ENCODE measurements at places on chromosomes 1 and 21.

- DNase-seq: peak; percentile 28
Measured at GRCh38 chr1:154148807-154149206, 6.1 kb downstream of the NUP210L start.

DNA sequence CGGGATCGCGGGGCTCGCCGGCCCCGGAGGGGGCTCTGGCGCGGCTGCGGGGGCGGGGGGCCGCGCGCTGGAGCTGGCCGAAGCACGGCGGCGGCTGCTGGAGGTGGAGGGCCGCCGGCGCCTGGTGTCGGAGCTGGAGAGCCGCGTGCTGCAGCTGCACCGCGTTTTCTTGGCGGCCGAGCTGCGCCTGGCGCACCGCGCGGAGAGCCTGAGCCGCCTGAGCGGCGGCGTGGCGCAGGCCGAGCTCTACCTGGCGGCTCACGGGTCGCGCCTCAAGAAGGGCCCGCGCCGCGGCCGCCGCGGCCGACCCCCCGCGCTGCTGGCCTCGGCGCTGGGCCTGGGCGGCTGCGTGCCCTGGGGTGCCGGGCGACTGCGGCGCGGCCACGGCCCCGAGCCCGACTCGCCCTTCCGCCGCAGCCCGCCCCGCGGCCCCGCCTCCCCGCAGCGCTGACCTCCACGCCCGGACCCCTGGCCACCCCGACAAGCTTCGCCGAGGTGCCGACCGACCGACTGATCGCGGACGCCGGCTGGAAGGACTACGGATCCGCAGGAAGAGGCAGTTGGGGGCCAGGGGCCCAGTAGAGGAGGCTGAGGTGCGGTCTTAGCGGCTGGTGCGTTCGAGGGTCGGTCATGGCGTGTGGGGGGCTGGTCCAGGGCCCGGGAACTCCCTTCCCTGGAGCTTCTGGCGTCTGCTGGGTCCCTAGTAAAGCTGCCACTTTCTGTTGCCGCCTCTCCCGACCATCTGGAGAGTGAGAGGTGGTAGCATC lies 711 bp downstream of the TRNP1 start:
- DNase-seq: no peak

DNA sequence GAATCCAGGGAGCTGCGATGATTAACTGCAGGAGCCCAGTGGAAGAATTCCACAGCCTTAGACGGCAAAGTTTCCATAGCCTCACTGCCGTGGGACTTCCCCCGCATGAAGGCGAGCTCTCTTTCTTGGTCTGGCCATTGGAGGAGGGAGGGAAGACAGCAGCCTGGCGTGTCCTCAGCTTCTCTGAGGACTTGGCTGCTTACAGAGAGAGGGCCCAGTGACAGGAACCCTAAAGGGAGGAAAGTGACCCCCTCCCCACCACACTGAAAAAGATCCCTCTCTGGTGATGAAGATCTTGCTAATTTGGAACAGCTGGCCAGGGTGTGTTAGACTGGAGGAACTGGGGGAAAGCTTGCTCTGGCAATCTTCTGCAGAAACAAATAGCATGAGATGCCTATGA lies 41.0 kb downstream of the ATP2B4 start:
- DNase-seq: peak; percentile 52

DNA sequence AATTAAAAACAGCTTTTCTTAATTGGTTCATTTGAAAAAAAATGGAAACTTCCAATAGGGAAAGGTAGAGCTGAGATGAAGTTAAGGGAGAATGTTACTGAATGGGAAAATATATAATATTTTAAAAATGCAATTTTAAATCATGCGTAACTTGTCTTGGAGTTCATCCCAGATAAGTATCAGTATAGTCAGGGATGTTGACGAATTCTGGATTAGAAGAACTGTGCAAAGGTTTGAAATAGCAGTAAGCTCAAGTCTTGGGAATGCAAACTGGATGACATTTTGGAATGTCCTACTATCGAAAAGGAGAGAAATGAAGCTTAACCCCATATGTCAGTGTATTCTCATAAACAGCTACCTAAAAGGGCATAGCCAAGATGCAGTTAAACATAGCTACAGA lies 4.0 kb upstream of the ST6GALNAC3 start:
- peak; percentile 51 for DNase-seq

DNA sequence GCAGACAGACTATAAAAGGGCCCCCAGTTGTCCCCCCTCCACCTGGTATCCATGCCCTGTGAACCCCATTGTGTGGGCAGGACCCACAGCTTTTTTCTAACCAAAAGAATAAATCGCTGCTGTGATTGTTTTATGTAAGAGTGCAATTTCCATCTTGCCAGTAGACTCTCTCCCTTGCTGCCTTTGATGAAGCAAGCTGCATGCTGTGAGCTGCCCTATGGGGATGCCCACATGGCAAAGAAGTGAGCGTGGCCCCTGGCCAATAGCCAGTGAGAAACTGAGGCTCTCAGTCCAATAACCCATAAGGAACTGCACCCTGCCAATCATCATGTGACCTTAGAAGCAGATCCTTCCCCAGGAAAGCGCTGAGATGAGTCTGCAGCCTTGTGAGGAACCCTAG lies 37.8 kb upstream of the FMOD start:
- DNase-seq: no peak

DNA sequence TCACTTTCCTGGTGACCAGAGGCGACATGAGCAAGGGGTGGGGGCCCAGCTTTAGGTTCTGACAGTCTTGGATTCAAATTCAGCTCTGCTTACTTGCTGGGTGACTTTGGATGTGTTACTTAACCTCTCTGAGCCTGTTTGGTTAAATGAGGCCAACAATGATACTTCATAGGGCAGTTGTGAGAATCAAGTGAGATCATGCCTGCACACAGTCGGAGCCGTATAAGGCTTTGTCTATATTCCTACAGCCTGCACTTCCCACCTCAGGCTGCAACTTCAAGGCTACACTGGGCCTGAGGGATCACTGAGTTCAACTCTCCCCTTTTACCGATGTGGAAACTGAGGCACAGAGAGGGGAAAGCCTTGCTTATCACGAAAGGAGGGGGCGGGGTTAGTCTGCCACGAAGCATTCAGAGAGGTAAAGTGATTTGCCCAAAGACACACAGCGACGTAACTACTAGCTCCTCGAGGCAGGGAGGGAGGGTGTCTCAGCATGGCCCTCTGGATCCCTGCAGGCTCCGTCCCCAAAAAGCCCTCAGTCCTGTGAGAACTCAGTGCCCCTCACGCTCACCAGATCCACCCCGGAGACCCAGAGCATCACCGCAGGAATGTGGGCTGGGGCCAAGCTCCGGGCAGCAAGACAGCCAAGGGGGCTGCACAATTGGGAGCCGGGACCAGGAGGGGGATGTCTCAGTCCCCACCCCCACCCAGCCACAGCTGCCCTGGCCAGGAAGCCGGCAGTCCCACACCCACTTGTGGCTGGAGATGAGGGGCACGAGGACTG lies 25.0 kb downstream of the SDC3 start:
- no peak for DNase-seq

GRCh38 chr1:66396212-66396890 lies 137.6 kb upstream of the SGIP1 start:
- no peak for DNase-seq

GRCh38 chr21:41712730-41713129 lies 54.1 kb downstream of the RIPK4 start:
- no peak for DNase-seq

DNA sequence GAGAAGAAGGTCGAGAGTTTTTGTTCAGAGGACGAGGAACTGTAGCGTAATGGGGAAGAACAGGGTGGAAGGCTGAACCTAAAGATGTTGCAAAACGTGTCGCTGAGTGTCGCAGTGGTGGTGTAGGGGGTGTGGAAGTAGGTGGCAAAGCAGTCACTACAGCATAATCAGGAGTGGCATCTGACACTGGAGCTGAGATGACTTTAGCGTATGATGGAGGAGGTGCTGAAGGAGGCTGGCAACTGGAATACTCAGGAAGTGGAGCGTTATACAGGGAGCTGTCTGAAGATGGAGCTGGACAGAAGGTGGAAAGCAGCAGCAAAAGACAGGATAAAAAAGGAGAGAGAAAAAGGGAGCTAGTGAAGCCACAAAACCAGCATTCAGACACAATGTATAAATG lies 89.9 kb upstream of the LBR start:
- DNase-seq: no peak

DNA sequence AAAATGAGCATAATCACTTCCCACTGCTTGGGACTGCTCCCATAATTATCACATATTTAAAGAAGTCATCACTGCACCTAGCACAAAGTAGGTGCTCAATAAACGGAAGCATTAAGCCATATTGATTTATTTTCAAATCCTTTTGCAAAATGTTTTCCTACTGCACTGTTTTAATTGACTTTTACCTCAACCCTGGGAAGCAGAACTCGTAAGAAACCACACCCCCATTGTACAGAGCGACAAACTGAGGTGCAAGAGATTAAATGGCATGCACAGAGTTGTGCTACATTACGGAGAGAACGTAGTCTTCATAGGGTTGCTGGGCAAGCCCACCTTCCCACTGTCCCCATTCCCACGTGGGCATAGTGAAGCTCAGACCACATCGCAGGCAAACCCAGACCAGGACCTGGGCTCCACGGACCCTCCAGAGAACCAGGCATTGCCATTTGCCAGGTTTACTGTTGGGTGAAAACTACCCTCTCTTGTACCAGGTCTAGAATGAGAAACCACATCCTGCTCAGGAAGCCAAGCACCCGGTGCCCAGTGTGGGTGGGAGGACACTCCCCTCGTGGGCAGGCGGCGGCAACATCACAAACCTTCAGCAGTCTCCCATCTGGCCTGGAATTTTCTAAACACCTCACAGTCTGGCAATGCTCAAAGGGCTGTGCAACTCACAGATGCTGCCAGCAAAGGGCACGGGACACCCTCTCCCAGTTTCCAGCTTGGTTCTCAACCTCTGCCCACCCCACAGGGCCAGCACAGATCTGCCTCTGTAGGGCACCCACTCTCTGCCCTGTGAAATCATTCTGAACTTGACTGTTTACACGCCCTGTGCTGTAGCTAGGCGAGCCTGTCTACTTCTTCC lies 8.2 kb downstream of the IFFO2 start:
- DNase-seq: no peak

GRCh38 chr1:94068096-94068998 lies 52.6 kb downstream of the ABCA4 start:
- DNase-seq: no peak

DNA sequence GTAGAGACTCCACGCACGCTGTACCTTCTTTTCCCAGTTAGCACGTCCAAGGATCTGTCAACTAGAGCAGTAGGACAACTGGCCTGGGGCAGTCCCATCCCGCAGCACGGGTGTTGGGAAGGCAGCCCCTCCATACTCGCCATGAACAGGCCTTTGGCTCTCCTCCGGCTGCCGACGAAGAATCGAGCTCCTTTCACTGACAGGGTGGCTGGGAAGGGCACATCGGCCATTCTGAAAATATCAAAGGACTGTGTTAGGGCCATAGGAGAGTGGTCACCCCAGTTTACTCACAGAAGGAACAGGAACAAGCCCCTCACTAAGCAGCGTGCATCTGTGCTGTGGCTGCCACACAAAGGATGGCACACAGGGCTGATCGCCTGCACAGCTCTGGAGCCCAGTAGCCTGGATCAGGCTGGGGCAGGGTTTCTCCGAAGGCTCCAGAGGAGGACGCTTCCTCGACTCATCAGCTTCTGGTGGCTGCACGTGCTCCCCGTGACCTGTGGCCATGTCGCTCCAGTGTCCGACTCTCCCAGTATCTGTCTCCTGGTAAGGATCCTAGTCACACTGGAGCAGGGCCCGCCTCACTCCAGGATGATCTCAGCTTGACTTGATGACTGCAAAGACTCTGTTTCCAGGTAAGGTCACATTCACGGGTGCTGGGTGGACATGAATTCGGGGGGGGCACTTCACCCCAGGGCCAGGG lies 8.9 kb downstream of the KRTAP10-1 start:
- no peak for DNase-seq

GRCh38 chr1:203216274-203217138 lies 13.0 kb downstream of the CHIT1 start:
- DNase-seq: peak; percentile 68

DNA sequence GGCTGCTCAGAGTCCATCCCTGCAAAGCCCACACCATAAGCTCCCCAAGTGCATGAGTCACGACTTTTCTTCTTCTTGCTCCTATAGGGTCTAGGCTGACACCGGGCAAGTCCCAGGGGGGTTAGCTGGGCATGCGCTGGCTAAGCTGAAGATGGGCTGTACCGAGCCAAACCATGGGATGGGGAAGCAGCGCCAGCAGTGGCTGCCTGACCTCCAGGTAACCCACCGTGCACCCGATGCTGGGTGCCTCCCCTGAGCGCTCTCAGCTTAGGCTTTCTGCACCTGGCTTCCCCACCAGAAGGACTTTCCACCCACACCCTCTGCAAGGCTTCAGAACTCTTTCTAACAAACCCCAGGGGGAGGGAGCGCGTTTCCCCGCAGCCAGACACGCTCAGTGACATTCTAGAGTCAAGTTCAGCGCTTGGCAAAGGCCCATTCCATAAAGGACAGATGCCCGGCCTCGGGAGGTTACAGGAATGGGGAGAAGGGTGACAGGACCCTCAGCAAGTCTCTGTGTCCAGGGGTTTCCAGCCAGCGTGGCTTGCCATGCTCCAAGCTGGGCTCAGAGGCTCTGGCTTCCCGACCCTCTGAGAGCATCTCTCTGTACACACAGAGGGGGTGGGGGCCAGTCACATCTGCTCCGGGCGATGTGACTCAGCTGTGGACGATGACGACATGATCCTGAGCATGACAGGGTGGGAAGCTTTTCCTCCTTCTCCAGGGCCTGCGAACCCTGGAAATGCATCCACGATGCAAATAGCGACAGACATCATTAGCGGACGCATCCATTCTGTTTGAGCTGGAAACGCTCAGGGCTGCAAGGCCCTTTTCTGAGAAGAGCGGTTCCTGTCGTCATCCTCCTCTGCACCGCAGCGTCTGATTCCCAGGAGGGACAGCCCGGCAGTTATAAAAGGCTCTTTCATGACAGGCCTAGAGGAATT lies 107.8 kb downstream of the SIK1 start:
- DNase-seq: peak; percentile 78

DNA sequence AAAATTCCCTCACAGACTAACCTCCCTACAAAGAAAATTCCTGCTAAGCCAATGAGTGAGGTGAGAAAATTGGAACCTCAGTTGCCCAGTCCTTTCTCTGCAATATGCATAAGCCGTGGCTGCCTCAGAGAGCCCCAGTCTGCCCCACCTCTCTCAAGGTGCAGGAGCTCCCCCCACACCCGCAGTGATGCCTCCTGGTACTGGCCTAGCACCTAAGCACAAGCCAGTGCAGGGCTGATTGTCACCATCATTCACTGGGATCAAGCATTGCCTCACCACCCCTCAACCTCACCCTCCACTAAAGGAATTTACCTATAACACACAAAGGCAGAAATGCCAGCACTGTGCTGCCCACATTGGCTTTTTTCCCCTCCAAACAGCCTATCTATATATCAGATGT lies 56.9 kb downstream of the CD34 start:
- no peak for DNase-seq

DNA sequence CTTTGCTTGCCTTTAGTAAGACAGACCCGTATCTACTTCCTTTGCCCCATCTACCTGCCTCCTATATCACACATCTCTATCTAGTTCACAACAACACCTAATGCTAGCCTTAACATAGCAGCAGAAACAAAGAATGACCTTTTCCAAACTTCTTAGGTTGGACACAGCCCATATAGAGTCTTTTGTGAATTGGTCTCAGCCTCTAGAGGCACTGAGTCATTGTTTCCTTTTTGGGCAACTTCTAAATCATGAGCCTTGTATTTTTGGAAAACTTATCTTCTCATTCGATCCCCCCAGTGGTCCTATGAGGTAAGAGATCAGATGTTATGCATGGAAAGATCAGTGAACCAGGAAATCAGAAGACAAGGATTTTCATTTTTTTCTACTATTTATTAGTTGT lies 679.4 kb upstream of the USP24 start:
- peak; percentile 86 for DNase-seq

Data from fibroblast of mammary gland (primary cell).